ENCODE measurements at places on chromosomes 7 and 10.

GRCh38 chr7:55073051-55073511 is 54.3 kb downstream of the EGFR start:
- DNase-seq: no peak

- DNase-seq: no peak
Measured at GRCh38 chr7:103660455-103661371, 214.7 kb upstream of the SLC26A5 start.

GRCh38 chr7:108156897-108157605 is 26.9 kb upstream of the LAMB4 start:
- no peak for DNase-seq

DNA sequence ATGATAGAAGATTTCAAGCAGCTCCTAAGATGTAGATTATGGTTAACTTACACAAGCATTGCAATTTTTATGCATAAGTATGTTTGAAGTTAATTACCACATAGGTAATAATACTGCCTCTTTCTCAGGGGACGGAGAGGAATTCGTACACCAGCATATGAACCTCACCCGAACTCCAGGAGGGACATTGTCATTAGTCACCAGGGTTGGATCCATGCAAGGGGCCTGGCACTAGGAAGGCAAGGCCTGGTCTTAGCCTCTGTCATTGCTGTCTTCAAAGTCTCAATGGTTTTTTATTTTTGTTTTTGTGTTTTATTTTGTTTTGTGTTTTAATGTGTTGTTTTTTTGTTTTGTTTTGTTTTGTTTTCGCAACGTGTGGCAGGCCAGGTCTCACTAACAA is 145.6 kb upstream of the PPP2R2D start:
- DNase-seq: no peak

- no peak for DNase-seq
Measured at GRCh38 chr7:4025694-4026615, 656.1 kb upstream of the FOXK1 start.

DNA sequence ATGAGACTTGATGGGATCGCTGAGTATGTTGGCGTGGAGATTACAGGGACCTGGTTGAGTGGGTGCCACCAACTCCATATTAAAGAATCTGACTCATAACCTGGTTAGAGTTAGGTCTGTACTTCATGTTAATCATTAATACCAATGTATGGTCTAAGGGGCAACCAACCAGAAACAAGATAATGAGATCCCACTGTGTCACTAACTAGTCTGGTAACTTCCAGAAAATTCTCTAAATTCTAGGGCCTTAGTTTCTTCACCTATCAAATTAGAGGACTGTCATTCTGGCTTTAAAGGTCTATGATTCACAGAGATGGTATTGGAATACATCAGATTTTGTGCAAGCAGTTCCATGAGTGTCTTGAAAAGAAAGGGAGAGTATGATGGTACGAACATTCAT is 102.2 kb downstream of the SNX10 start:
- no peak for DNase-seq

GRCh38 chr7:50939021-50939420 is 156.3 kb upstream of the GRB10 start:
- DNase-seq: no peak

DNA sequence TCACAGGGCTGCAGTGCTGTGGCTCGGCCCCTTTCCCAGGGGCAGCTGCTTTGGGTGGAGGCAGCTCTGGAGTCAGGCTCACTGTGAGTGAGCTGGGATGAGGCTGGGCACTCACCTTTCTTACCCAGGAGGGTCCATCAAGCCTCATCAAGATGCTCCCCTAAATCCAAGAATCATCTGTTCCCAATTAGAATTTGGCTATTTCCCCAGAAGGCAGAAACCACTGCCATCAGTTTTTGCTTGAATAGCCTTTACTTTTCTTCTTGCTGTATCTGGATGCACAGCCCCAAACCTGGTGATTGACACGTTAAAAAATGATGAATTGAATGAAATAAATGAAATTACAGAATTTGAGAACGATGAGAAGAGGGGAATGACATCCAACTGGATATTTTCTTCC is 74.3 kb upstream of the LYZL1 start:
- no peak for DNase-seq
